ENCODE measurements at places on chromosomes 7 and 10. TPM values are rescaled to one million over a fixed set of nuclear protein-coding genes. Genes with fewer than 3 reads are reported as not detected.

Gene CYP2C19
- not detected for total RNA-seq

Gene PLEKHA8
- 20.7 TPM for total RNA-seq

- DNase-seq: no peak
Observed at GRCh38 chr10:76463111-76463510, 1031.7 kb downstream of the LRMDA start.

Gene ATOH7
- total RNA-seq: not detected

DNA sequence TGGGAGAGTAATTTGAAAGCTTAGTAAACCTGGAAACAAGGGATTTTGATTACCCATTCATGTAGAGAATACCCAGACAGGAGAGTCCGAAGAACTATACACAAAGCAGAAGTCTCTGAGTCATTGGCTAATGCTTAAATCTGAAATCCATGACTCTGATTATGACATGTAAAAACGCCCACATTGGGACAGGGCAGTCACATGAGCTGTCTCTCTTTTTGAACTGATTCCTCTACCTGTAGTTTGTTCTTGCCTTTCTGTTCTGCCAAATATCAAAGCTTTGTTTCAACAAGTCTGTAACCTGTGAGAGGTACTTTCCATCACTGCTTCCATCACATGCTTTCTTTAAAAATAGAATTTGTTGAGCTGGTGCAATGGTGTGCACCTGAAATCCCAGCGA is 4.3 kb upstream of the GPNMB start:
- no peak for DNase-seq

- DNase-seq: no peak
Observed at GRCh38 chr10:42874713-42875387, 92.3 kb downstream of the BMS1 start.

Gene EEF1AKMT2
- 13.5 TPM for total RNA-seq

DNA sequence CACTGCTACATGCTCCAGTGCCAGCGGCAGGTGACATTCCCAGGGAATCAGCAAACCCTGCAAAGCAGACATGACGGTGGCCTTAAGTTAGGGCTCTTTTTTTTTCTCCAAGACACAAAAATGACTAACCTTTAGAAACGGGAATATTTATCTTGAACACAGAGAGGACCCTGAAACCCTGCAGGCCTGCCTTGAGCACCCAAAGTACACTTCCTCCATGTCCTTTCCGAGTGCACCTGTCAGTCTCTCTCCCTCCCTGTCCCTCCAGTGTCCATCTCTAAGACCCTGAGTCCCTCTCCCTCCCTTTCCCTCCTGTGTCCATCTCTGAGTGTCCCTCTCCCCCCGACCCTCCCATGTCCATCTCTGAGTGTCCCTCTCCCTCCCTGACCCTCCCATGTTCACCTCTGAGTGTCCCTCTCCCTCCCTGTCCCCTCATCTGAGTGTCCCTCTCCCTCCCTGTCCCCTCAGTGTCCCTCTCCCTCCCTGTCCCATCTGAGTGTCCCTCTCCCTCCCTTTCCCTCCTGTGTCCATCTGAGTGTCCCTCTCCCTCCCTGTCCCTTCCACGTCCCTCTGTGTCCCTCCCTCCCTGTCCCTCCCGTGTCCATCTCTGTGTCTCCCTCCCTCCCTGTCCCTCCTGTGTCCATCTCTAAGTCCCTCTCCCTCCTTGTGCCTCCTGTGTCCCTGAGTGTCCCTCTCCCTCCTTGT is 51.2 kb upstream of the CAMK2B start:
- DNase-seq: no peak

DNA sequence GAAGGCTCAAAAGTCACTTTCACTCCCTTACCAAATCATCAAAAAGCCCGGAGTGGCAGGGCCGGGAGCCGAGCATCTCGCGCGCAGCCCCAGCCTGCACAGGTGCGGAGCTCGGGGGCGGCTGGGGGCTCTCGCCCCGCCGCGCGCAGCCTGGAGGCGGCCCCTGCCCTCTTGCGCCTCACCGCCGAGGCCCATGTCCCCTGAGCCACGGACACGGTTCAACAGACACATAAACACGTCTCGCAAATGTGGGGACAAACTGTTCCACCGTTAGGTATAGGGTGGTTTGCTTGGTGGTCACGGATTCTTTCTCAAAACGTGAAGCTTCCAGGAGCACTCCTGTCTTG is 700 bp downstream of the GSAP start:
- no peak for DNase-seq

Gene FRAT2
- total RNA-seq: 10.7 TPM

- no peak for DNase-seq
Observed at GRCh38 chr10:97714401-97715258, 1.1 kb downstream of the MARVELD1 start.

GRCh38 chr10:132939957-132940790 is 2.2 kb downstream of the CFAP46 start:
- no peak for DNase-seq

GRCh38 chr7:155979566-155979965 is 167.3 kb upstream of the SHH start:
- no peak for DNase-seq

- DNase-seq: no peak
Observed at GRCh38 chr10:6642876-6643275, 62.8 kb upstream of the PRKCQ start.

GRCh38 chr10:91210435-91210834 is 10.0 kb upstream of the PCGF5 start:
- DNase-seq: no peak

Gene VSTM2A
- total RNA-seq: not detected

GRCh38 chr7:9097565-9098060 is 664.2 kb downstream of the NXPH1 start:
- no peak for DNase-seq

GRCh38 chr7:141701489-141702046 is 398 bp downstream of the DENND11 start:
- DNase-seq: no peak

DNA sequence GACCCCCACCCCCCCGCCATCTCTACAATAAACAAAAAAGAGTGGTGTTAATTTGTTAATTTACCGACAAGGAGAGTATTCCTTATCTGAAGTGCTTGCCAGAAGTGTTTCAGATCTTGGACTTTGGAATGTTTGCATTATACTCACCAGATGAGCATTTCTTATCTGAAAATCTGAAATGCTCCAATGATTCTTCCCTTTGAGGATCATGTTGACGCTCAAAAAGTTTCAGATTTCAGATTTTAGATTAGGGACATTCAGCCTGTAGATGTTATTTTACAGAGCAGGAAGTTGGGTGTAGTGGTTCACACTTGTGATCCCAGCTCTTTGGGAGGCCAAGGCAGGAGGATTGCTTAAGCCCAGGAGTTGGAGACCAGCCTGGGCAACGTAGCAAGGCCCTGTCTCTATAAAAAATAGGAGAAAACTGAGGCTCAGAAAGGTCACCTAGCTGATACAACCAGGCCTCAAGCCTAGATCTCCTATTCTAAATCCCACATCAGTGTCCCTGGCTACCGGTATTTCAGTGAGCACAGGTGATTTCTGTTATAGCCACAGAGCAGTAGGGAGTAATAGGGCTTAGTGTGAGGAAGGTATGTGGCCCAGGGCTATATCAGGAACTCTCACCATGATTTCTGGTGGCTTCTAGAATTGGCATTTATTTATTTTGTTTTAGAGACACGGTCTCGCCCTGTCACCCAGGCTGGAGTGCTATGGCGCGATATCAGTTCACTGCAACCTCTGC is 35.4 kb downstream of the TMEM120A start:
- DNase-seq: no peak

GRCh38 chr7:70352906-70353305 is 754.6 kb downstream of the AUTS2 start:
- DNase-seq: no peak

GRCh38 chr10:6741541-6741941 is 161.5 kb upstream of the PRKCQ start:
- no peak for DNase-seq

DNA sequence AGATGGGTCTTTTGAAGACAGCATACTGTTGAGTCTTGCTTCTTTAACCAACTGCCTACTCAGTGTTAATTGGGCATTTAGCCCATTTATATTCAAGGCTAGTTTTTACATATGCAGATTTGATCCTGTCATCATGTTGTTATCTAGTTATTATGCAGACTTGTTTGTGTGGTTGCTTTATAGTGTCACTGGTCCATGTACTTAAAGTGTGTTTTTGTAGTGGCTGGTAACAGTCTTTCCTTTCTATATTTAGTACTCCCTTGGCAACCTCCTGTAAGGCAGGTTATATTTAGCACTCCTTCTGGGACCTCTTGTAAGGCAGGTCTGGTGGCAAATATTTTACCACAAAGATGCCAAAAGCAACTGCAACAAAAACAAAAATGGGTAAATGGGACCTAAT is 66.7 kb downstream of the TES start:
- DNase-seq: no peak

DNA sequence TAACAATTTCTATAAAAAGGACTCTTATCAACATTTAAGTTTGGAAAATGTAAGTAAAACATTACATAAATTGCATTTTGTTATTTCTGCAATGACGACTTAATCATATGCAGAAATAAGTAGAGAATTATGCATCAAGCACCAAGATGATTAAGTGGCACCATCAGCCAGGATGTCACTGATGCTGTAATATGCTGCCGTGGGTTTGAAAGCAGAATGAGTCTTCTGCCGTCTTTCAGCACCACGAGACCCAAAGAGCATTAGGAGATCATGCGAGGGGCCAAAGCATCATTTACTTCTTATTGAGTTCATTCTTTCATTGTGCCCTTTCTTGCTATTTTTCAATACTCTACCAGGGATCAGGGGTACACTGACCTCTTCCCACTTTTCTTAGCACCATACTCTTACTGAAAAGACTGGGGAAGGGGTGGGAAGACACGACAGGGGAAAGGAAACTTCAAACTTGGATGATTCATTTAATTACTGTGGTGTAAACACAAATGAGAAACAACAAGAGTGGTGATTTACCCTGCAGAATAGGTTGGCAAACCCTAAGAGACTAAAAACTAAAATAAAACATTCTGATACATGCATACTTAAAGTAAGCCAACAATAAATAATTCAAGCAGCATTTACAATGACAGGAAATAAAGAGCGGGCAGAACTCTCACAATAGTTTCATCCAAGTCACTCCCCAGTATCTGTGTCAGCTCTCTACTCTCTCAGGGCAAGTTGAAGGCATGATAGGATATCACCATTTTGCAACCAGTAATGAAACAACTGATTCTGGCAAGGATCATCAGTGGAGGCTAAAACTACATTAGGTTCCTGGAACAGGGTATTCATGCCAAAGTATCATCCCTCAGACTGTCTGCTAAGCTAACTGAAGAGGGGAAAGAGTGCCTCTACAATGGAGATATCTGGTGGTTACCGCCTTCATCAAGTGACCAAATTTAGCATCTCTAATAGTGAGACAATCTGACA is 70.8 kb downstream of the CUL2 start:
- no peak for DNase-seq

Gene TET1
- total RNA-seq: 1.2 TPM

- no peak for DNase-seq
Observed at GRCh38 chr10:117860823-117861222, 185.9 kb downstream of the RAB11FIP2 start.

Gene CDC14C
- total RNA-seq: not detected

GRCh38 chr7:141115965-141116364 is 42.1 kb downstream of the TMEM178B start:
- no peak for DNase-seq

Measured in kidney epithelial cell (primary cell).